ENCODE measurements at places on chromosomes 6 and 20.

DNA sequence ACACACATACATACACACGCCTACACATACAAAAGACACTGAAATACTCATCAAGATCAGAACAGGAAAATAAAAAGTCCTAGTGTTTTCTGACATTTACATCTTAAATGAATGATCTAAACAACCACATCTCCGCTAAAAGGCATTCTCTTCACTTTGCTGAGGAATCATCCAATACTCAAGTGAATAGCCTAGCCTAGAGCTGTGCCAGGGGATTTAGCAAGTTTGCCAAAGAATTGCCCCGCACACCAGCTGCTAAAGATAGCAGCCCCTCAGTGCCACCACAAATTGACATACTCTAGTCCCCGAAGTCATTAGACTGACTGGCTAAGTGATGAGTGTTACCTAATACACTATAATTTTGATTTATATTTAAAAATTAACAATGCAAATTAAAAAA, 246.8 kb upstream of the POU3F2 start:
- no peak for DNase-seq

DNA sequence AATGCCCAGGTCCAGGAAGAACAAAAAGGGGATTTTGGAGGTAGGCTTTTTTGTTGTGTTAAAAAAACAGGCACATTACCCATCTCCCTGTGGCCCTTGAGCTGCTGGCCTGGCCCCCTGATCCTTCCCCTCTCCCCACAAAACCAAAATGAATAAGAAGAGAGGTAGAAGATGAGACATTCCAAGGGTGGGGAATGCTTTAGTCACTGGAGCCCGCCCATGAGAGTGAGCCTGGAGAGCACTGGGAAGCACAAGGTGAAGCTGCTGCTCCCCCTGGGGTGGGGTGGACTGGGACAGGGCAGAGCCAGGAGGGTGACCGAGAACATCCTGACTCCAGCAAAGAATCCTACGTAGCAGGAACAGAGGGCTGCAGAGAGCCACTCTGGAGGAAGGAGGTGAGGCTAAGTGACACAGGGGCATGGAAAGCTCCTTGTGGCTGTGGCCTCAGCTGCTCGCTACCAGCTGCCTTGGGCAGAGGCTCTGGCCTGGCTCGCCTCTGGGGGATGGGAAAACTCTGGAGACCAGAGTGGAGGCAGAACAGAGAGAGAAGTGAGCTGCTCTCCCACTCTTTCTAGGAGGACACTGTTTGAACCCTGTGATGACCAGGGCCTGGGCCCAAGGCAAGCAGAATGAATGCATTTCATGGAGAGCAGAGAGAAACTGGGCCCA, 48.3 kb downstream of the AKAP7 start:
- no peak for DNase-seq

DNA sequence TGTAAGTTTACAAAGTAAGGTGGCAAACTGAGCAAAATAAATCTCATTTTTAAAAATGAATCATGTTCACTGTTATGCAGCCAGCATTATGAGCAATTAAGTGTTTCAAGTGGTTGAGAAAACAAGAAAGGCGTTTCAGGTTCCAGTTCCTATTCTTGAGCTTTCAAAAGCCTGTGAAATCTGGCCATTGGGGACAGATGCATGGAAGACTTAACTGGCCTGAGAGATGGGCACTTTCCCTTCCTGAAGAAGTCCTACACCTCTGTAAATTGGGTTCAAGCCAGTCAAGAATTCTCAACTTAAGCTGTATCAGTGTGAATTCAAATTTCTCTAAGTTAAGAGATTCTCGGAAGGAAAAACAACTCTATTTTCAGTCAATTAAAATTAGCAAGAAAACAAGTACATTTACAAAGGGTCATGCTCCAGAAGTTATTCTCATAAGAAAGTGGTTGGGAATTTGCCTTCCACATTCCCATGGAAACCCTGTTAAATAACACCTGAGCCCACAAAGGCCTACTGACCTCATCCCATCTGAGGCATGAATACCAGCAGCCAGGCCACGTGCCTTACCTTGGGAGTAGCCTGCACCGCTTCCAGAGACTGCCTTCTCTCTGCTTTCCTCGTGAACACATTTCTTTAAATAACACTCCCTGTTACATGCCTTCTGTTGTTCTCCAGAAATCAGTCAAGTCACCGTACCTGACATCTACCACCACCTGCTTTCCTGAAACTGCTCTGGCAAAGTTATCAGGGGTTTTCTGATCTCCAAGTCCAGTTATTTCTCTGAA, 19.4 kb downstream of the MAP3K5 start:
- no peak for DNase-seq

GRCh38 chr20:37386505-37387251, 40.7 kb downstream of the SRC start:
- no peak for DNase-seq

- no peak for DNase-seq
These were observed 579.5 kb downstream of the LMBRD1 start for GRCh38 chr6:69217343-69217742.

- DNase-seq = no peak
These were observed 122.9 kb downstream of the ZMYND8 start for GRCh38 chr20:47233333-47234188.

DNA sequence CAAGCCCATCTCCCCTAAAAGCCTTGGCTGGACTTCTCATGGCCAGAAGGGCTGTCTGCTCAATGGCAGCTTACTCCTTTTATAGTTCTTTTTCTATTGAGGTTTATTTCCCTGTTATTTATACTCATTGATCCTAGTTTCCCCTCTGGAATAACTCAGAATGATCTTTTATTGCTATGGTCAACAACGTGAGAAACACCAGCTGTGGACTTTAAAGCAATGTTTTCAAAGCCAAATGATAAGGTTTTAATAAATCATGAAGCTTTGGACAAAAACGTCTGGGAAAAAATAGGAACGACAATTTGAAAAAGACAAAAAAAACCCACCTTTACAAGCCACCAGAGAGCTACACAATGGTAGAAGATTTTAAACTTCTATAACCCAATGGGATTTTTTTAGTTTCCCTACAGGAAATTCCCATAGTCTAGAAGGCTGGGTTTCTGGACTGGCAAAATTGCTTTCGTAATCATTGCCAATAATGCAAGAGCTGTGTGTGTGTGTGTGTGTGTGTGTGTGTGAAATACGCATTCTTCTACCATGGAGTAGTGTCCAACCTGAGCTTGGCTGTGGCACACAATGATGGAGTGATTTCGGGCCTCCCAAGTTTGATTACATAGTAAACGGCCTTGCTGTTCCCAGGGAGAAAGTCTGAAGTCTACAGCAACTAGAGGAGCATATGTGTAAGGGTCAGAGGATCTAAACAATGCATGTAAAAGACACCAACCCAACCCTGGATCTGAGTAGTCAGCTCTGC, 396.0 kb downstream of the SYNE1 start:
- no peak for DNase-seq

DNA sequence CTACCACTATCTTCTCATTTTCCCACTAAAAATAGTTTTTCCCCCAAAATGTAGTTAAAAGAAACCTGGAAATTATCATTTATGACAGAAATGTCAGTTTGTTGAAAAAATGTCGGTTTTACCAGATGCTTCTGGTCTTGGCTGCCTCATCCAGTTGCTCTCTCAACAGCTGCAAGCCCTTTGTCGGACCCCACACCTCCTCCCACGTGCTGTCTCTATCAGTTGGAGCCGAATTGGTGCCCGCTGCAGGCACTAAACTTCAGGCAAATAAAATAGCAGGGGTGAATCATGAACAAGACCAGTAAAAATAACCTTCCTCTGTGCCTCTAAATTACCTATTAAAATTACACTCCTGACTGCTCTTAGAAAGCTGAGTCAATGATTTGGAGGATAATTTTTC, 129.5 kb upstream of the CEP162 start:
- no peak for DNase-seq

GRCh38 chr6:142482974-142483373, 181.2 kb downstream of the ADGRG6 start:
- DNase-seq = no peak

DNA sequence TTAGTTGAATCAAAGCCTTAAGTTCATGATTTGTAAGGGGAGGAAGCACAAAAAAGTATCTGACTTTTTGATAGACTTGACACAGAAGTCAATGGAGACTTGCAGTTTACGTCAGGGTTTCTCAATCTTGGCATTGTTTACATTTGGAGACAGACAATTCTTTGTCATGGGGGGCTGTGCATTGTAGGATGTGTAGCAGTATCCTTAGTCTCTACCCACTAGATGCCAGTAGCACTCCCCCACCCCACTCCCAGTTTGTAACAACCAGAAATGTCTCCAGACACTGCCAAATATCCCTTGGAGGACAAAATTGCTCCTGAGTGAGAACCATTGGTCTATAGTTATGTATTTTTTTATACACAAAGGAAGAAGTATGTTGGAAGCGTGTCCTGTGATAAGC, 434.1 kb downstream of the RFPL4B start:
- no peak for DNase-seq

DNA sequence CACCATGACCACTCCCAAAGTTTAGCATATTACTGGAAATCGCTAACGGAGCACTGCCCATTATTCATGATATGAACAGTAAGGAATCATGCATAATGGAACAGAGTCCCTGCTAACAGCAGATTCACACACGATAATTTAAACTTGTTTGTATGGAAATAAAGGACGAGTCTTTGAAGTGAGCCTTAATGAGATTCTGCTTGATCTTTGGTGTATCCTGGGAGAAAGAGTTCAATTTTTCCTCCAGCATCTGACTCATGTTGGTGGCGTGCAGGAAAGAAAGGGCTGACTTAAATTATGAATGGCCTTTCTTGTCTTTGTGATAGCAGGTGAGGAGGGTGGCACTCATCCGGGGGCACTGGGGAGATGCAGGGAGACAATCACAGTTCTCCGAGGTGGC, 194.6 kb downstream of the ZNF217 start:
- DNase-seq = no peak

GRCh38 chr20:43955062-43955749, 40.6 kb downstream of the TOX2 start:
- no peak for DNase-seq

GRCh38 chr20:41191562-41192500, 54.5 kb downstream of the PLCG1 start:
- DNase-seq = no peak

DNA sequence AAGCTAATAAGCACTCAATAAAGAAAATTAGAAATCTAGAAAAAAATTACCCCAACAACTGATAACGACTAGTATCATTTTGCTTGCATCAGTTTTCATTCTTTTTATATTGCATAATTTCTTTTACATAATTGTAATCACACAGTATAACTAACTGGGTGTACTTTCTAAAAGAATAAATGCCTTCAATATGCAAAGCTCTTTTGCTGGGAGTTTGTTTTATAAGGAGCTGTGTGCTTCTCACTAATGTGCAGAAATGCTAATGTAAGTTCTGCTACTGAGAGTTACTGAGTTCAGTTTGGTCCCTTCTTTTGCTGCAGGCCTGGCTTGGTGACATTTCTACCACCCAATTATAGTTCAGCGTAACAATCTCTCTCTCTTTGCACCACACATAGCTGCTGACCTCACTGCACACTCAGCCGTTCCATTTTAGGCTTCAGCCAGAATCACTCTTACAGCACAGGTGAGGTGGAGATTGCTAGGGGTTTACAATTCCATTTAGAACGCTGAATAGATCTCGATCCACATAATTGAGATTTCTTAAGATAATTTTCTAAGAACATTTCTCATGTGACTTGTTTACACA, 20.9 kb upstream of the KLHL31 start:
- no peak for DNase-seq

DNA sequence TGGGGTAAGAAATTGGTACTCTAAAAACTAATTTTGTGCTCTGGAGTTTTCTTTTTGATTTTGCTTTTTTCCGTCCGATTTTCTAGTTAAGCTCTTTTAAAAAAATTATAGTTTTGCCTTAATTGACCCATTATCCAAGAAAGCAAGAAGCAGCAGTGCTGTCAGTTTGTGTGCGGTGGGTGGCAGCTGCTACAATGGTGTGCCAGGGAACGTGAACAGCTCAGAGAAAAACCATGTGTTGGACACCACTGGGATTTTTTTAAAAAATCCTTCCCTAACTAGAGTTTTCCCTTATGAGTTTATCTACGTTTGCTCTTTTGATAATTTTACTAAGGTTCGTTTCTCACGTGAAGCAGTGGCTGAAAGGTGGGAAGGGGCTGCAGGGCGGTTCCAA, 8.0 kb downstream of the MAP3K5 start:
- DNase-seq = no peak

DNA sequence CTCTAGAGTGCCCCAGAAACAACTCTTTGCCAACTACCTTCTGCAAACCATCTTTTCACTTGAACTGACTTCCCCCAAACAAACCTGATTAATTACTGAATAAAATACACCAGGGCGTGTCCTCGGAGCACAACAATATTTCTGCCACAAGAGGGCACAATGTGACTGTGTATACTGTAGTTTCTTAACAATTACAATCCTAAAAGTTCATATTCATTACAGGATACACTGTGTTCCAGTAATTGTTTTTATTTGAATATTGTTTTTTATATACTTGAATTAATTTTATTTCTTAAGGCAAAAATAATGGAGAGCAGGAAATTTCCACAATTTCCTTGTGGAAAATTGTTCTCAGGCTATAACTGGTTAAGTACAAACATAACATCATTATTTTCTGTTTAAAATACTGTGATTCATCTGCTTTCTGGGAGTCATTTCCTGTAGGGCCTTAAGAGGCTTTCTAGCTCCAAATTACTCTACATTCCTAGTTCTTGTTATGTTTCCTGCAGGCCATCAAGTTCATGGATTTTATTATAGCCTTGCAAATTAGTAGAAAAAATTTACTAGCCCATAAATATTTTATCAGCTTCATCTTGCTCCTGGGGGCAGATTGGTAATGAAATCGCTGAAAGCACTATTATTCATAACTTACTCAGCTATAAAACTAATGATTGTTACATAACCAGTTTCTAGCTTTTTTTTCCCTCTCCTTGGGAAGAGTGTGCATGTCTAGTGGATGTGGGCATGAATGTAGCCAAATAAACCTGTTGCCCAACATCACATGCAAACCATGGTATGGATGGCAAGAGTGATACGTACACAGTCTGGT, 51.9 kb upstream of the SLC22A16 start:
- peak; percentile 54 for DNase-seq

Measured in stimulated activated naive CD4-positive, alpha-beta T cell (primary cell).